Fibroblast of mammary gland (primary cell): ENCODE measurements at places on chromosomes 6 and 20.
A peak's percentile ranks its signal among the peaks of the same experiment; 100 is the strongest.

DNA sequence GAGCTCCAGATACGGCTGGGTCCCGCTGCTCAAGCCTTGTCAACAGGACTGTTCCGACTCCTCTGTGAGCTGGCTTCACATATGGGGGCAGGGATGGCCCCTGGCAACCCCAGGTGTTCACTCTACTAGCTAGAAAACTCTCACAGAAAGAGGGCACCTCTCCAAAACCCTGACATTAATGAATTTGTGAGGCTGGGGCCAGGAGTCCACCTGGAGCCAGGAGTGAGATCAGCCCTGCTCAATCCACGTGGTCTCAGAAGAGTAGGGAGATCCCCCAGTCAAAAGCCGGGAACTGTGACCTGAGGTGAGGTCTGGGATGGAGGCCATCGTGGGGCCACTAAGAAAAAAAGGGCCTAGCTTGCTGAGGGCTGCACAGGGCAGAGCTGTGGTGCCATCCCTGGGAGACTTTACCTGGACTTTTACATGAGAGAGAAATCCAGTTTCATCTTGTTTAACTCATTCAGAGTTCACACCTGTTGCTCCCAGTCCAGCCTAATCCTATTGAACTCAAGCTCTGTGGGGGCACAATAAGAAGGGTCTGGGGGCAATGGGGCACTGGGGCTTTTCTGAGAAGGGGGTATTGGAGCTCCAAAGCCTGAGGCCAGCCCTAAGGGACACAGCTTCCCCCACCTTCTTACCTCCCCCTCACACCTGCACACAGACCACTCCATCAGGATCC is 144.3 kb upstream of the MLN start:
- no peak for DNase-seq

- DNase-seq: peak; percentile 88
These were observed 41.2 kb upstream of the DST start for GRCh38 chr6:56683882-56684281.

DNA sequence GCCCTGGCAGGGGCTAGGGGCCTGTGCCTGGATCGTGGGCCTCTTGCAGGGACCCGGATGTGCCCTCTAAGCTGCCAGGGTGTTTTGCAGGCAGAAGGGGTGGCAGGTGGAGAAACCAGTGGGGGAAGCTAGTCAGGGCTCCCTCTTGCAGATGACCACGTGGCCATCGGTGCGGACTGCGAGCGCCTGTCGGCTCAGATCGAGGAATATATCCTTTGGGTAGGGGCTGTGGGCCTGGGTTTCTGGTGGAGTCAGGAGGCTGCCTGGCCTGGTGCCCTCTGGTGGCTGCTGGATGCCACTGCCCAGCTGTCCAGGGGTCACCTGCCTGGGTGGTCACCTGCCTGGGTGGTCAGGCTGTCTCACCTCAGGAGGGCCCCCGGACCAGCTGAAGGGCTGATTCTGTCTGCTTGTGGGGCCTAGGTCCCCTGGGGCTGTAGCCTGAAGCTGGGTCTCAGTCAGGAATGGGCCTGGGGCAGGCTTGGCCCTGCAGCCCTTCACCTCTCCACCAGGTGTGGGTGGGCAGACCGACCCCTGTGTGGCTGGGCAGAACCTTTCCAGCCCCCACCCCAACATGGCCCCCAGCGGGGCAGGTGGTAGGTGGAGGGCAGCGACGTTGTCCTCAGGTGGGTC is 6.7 kb downstream of the TCEA2 start:
- no peak for DNase-seq

DNA sequence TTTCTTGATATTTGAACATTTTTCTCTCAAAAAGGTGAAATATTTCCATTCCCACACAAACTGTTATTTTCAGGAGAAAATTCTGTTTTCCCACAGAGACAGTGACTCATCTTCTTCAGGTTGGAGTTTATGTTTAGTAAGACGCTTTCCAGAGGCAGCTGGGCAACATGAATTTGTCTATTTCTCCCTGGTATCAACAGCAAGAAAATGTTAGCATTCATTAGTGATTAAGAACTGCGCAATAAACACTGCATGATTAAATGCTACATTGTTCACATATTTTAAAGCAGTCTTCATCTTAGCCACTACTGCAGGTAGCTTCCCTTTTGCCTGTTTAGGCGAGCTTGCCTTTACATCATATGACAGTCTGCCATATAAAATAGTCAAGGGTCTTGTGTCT is 295.7 kb downstream of the C6orf118 start:
- no peak for DNase-seq

GRCh38 chr20:44518248-44518647 is 3.6 kb downstream of the SERINC3 start:
- no peak for DNase-seq

- DNase-seq: no peak
These were observed 13.7 kb upstream of the ZNF831 start for GRCh38 chr20:59149678-59150504.

- no peak for DNase-seq
These were observed 19.1 kb upstream of the LOC128125822 start for GRCh38 chr6:63553208-63553607.

GRCh38 chr20:57341663-57342062 is 9.4 kb upstream of the RAE1 start:
- DNase-seq: no peak

DNA sequence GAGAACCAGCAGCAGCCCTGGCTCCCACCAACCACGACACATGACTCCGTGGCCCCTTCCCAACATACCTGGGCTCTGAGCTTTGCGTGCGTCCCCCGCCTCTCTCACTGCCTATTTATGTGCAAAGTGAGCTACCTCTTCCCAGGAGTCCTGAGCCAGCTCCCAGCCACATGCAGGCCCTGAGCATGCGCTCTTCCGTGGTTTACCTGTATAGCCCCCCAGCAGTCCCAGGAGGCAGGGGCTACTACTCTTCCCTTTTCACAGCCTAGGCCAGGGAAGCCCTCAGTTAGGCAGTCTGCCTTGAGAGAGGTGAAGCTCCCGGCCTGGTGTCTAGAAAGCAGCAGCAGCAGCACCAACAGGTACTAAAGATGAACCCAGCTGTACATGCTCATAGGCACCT is 114.8 kb upstream of the CDYL start:
- no peak for DNase-seq

DNA sequence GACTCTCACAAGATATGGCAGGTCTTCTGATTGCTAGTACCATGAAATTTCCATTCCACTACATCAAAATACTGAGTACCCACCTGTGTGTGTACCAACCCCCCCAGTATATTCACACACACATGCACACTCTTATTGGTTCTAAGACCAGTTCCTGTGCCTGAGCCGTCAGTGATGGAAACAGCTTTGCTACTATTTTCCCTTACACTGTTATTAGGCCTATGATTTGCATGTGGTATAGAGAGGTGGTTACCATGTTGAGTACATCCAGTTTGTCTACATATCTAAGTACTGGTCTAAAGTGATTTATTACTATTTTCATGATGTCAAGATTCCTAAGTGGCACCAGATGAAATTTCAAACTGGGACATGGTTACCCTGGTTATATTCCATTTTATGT is 459.9 kb downstream of the BCKDHB start:
- DNase-seq: no peak

DNA sequence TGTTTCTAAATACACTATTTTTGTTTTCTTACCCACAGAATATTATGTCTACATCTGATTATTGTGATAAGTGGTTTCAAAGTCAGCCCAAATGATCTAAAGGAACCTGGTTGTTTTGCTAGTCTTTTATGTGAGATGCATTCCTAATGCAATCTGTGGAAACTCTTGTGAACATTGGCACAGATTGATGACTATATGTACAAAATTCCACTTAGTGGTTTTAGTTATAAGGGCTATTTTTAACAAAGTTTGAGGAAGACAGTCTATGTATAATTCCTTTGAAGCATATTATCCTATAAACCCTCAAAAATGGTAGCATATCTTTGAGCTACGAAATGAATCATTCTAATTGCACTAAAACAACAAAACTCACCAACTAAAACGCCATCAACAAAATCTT is 140.9 kb downstream of the GRIK2 start:
- peak; percentile 21 for DNase-seq

- DNase-seq: peak; percentile 10
These were observed 476.9 kb downstream of the KHDRBS2 start for GRCh38 chr6:61809004-61809595.

GRCh38 chr20:1477896-1478490 is 11.3 kb upstream of the NSFL1C start:
- no peak for DNase-seq

DNA sequence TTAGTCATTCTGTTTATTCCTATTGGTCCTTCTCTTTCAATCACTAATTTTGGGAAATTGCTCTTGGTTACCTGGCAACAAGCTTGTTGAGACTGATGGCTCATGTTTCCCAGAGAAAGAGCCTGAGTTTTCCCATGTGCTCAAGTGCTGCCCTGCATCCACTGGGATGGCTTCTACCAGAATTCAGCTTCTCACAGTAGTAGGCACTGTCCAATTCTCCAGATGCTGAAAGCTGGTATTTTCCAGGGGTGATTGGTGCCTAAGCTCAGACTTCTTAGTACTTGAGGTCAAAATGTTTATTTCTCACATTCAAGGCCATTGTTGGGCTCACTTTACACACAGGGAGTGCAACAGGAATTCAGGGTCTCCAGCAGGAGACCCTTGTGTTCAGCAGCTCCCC is 29.1 kb upstream of the SLC2A12 start:
- DNase-seq: no peak

GRCh38 chr6:157469378-157469777 is 88.4 kb downstream of the ZDHHC14 start:
- peak; percentile 14 for DNase-seq

GRCh38 chr6:143368426-143368825 is 82.1 kb downstream of the ADAT2 start:
- DNase-seq: peak; percentile 81

DNA sequence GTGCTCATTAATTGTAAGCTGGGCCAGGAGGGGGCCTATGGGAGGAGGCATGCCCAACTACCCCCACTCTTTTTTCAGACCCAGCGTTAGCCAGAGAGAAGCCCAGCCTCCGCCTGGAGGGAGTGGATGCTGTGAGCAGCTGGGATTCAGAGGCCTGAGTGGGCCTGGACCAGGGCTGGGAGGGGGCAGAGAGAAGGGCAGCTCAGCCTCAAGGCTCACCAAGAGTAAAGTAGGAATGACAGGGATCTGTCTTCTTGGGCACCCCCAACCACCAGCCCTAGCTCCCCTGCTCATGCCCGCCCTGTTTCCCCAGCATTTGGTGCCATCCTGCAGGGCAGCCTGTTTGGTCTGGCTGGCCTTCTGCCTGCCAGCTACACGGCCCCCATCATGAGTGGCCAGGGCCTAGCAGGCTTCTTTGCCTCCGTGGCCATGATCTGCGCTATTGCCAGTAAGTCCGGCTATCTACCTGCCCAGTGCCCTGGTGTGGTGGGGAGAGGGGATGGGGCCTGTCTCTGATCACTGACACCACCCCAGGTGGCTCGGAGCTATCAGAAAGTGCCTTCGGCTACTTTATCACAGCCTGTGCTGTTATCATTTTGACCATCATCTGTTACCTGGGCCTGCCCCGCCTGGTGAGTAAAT is 6.8 kb downstream of the SLC29A1 start:
- no peak for DNase-seq

DNA sequence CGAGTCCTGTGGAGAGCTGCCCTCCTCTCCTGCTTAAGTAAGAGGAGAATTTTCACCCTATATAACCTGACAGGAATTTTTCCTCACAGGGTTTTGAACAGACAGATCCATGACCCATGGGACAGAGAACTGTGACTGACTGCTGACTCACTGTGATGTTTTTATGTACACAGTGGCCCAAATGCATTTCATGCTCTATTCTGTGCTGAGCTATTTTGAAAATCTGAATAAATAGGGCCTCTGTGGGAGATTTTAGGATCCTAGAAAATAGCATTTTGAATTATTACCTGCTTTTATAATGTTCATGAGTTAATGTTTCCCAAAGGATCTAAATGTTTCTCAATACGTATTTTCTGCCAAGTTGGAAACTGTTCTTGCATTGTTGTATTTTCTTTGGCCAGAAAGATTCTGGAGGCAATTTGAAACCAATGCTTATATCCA is 577.4 kb downstream of the HTR1B start:
- DNase-seq: peak; percentile 83

DNA sequence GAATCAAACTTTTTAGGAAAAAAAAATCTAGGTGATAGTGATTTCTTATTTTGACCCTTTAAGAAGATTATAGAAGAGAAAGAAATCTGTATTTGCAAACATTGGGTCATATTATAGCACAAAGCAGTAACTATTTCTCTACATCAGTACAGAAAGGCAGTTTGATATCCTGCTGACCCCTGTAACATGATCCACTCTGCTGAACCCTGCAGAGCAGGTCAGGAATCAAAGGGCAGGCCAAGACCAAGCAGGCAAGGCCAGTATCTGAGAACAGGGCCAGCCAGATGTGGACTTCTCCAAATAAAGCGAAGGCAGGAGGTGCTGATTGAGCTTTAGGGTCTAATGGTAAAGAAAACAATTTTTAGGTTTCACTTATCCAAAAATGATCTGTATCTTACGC is 239.4 kb downstream of the PTPRK start:
- DNase-seq: no peak

DNA sequence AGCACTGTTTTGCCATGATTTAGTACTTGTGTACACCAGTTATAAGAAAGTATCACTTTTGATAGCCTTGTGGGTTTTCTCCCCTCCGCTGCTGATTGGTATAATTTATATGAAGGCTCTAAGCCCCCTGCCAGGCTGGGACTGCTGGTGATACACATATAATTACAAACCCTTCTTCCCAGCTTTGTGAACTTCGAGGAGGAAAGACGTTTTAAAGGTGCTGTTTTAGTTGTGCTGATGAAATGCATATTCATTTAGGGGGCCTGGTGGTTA is 246.2 kb downstream of the TAF4 start:
- no peak for DNase-seq

DNA sequence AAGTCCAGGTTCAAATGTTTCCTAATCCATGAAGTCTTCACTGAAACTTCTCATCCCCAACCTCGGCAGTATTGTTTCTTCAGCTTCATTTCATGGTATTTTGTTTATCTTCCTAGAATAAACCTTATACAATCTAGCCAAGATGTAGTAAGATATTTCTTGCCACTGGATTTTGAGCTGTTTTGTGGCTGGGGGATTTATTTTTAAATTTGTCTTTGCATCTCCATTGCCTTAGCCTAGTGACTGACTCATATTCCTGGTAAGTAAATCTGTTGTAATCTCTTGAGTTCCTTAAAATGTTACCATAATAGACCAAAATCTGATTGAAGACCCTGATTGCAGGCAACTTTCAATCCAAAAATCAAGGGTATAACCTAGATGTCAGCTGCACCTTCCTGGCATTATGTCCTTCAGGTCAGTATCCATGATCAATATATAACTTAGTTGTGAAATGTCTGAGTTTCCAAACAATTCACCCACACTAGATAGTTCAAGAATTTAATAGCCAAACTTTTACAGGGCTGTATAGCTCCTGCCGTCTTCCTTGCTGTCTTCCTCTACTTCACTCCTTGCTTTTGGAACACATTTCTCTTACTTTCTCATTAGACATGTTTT is 4.7 kb upstream of the TRMT11 start:
- no peak for DNase-seq

DNA sequence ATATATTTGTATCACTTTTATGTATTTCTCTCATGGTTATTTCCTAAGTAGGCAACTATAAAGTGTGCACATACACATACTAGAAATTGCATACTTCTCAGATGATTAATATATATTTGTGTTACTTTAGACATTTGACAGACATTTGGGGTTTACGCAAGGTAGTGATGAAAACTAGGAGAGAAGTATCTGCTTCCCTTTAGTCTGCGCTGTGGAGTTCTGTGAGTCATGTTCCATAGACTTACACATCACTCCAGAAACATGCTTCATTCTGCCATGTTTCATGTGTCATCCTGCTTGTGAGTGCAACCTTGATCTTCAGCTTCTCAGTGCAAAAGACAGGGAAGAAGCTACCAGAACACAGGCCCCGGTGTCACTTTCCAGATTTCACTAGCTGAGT is 200.7 kb upstream of the BMP2 start:
- DNase-seq: peak; percentile 94

- no peak for DNase-seq
These were observed 49.8 kb downstream of the GRIK2 start for GRCh38 chr6:101443315-101443714.
